ENCODE measurements at places on chromosomes 2 and 18.

GRCh38 chr2:50125246-50125645 is 906.7 kb downstream of the NRXN1 start:
- DNase-seq = no peak

GRCh38 chr18:45423659-45424058 is 191.6 kb upstream of the SLC14A2 start:
- DNase-seq = no peak

GRCh38 chr2:22807872-22808271 is 577.1 kb upstream of the KLHL29 start:
- DNase-seq = no peak

DNA sequence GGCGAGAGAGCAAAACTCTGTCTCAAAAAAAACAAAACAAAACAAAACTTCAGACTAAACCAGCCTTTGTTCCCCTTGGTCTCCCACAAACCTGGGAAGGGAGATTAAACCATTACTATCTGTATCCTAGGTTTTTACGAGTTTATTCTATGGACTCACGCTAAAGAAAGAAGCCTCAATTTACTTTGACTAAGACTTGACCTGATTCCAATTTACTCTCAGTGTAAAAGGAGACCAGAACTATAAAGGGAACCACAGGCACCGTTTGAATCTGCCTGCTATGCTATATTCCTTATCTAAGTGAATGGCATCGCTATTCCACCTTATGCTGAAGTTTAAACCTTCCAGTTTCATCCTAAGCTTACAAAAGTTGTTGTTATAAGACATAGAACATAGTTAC is 46.5 kb upstream of the MMADHC start:
- DNase-seq = no peak

- DNase-seq = no peak
Measured at GRCh38 chr2:100767224-100767653, 52.7 kb upstream of the NPAS2 start.

- no peak for DNase-seq
Measured at GRCh38 chr2:142842369-142842768, 35.1 kb upstream of the KYNU start.

DNA sequence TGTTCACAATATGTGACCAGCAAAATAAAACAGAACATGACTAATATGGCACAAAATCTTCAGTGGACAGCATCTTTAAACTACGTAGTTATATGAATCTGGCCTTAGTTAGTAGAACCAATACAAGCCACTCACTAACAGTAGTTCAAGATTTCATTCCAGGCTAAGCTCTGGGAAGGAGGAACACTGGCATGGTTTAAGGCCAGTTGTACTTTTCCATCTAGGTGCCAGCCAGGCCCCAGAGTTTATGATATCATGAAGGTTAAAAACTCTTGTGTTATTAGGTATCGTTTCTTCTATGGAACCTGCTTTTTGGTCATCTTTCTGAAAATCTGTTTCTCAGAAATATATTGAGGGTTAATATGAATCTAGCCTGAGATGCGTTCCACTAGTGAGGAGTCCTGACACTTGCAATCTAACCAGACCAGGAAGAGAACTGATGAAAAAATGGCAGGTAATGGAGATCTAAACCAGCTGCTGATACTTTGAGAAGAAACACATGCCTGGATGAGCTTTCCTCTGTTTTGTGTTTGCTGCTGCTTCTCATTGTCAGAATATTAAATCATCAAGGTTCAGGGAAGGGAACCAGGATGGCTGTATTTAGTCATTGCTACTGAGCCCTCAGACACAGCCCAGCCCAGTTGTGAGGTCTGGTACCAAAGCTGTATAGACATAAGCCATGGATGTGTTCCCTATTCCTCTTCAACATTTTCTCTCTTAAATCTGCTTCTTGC is 182.8 kb upstream of the SETBP1 start:
- no peak for DNase-seq

GRCh38 chr18:37796823-37797349 is 231.3 kb upstream of the CELF4 start:
- DNase-seq = no peak

- DNase-seq = no peak
Measured at GRCh38 chr2:72145289-72145657, 2.4 kb downstream of the CYP26B1 start.

GRCh38 chr18:76972846-76973519 is 150.6 kb downstream of the ZNF236 start:
- no peak for DNase-seq

DNA sequence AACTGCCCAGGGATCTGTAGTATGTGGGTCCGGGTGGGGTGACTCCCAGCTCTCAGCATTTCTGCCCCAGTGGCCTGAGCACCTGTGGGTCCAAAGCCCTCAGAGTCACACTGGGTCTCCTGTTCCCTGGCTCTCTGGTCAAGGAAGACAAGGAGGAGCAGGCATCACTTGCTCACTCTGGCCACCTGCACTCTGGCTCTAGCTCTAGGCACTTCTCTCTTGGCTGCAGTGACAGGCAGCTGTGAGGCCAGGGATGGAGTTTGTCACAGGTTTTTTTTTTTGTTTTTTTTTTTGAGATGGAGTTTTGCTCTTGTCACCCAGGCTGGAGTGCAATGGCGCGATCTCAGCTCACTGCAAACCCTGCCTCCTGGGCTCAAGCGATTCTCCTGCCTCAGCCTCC is 84.6 kb downstream of the HS1BP3 start:
- no peak for DNase-seq

DNA sequence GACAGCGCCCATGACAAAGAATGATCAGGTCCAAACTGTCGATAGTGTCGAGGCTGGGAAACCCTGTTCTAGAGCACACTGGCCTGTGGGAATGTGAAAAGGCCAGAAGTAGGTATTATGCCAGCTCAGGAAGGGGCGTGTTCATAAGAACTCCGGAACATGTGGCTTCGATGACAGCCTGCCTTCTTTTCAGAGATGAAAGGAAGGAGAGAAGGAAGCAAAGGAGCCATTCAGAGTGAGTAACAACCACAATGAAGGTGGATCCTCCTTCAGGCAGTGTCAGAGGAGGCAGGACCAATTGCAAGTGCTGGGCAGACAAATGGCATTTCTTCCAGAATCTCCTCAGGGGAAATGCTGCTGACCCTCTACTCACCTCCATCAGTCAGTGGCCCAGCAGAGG is 58.5 kb downstream of the NCKAP5 start:
- no peak for DNase-seq

DNA sequence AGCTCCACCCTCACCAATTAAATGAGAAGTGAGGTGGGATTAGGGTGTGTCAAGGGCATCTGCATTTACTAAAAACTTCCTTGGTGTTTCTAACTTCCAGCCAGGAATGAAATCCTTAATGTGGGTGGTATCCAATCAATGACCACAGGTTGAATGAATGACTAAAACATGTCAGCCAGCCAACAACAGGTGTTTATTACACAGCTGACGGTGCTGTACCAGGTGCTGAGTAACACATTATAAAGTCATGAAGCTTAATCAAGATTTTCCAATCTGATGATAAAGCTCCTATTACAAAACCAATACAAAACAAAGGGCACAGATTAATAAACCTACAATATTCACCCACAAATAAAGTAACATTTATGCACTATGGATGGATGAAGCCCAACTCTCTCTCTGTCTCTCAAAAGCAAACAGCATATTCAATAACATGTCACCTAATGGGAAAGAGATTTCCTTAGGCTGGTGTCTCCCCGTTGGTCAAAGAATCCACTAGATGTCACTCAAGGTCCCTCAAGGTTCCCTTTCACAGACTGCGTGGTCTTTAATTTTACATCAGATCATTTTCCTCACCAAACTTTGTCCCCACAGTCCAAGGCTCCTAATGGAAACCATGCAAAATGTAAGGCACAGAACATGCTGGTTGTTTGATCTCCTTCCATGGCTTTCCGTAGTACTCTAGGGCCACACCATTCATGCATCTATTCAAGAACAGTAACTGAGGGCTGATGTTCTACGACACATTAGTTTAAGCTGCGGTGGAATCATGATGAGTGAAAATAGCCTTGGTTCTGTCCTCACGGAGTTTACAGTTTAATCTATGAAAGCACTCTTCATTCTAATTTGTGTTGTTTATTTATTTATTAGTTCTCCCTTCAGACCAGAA is 6.4 kb upstream of the PTPN4 start:
- DNase-seq = no peak

- DNase-seq = no peak
Measured at GRCh38 chr2:188050726-188051125, 240.9 kb upstream of the GULP1 start.

GRCh38 chr2:16184945-16185660 is 244.8 kb downstream of the MYCN start:
- DNase-seq = no peak

DNA sequence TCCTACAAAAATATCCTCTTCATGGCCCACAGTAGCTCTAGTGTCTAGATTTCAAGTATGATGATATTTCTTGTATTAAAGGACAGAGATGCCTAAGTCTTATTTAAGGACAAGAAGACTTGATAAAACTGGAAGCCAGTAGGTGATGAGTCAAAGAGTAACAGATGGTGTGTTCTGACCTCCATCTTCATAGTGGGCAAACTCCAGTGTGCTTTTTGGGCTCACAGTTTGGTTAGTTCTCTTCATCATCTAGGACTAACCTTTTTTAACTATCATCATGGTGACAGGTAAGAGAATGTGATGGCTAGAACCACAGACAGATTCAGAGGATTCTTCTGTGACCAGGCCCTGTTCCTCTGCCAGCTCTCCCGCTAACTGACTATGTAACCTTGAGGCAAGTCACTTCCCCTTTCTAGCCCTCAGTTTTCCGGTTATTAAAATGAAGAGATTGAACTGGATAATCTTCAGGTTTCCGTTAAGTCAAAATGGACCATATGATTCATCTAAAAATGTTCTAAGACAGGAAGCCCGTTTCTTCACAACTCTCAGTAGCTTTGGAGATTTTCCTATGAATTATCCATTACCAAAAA is 140.3 kb upstream of the RASGRP3 start:
- no peak for DNase-seq

DNA sequence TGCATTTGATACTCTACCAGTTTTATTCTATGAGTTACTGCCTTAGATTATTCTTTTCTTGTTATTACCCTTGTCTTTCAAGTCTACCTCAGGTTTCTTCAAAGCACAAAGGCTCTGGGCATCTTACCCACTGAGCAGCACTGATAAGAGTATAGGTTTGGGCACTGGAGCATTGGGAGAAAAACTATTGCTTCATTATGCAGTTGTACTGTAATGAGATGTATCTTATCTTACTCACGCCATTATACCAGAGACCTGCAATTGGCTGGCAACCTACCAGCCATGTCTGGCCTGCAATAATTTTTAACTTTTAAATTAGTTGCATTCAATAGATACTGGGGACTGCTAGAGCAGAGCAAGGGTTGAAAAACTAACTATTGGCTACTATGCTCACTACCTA is 18.9 kb upstream of the SRBD1 start:
- no peak for DNase-seq

GRCh38 chr2:230347659-230348305 is 20.8 kb downstream of the SP140L start:
- DNase-seq = no peak

DNA sequence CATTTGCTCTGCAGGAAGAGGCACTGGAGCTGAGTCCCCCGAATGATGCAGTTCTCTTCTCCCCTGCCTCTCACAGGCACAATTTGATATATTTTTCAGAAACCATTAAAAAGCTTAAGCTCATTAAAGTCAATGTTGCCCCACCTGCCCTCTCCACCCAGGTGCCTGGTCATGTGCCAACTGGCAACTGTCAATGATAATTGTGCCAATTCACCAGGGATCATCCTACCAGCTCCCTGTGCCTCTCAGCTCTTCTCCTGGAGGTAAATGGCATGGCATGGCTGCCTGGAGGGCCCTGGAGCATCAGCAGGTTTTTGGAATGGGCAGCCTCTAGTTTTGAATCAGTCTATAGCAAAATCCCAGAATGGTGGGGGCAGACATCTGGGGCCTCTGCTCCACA is 279.6 kb upstream of the ID2 start:
- DNase-seq = no peak

GRCh38 chr18:47260120-47260923 is 8.9 kb upstream of the SKOR2 start:
- DNase-seq = no peak

DNA sequence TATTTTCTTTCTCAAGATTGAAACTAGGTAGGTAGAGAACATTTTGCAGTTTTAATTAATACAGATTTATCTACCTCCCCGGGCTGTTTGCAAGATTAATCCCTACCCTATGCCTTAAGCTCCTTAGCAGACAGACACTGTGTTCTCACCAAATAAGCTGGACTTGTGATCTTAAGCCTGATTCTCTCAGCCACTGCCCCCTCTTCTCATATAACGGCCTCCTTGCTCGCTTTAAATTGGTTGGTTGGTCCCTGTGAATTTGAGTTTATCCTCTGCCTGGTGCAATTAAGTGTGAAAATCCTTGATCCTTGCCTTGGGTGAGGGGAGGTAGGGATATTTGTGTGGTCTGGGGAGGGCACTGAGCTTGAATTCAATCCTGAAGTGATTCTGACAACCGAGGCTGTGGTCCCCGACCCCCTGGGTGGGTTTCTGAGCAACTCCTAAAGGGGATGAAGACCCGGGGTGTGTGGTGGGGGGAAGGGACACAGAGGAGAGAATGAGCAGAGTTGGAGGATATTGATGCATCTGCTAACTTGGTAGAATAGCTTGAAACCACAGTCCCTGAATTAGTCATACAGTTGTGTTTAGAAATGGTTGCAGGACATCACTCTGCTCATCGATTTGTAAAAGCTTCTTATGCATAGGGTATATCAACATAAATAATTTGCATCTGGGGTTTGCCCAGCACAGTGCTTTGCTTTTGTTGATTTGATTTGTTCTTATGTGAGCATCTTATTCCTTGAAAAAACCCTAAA is 36.9 kb upstream of the NCKAP5 start:
- no peak for DNase-seq

- DNase-seq = no peak
Measured at GRCh38 chr2:31239593-31240177, 5.7 kb downstream of the EHD3 start.

DNA sequence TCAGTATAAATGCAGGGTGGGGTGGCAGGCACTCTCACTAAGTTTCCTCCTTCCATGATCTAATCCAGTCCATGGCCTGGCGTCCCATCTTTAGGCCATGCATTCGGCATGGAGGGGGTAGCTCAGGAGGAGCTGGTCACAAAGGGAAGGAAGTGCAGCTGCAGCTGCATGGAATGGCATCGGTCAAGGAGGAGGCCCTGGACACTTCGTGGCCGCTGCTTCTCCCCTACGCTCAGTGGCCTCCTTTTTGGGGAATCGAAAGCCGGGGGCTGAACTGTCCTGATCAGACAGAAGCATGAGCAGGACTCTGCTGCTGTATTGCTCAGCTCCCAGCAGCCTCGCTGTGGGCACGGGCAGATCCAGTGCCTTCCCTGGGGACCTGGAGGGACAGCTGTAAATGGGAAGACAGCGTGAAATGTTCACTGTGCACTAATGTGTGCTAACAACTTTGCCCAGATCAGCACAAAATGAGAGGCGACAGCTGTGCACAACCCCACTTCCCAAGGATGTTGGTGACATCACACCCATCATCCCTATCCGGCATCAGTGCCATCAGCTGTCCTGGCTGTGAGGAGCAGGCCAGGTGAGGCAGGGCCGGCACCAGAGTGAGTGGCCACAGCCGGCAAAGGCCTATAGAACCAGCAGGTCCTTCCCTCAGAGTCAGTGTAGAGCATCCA is 520.1 kb upstream of the RAB6C start:
- no peak for DNase-seq
